Lower lobe of right lung (tissue), 2 donors: ENCODE measurements at places on chromosomes 11 and 22. TPM values are rescaled to one million over a fixed set of nuclear protein-coding genes. Genes with fewer than 3 reads are reported as not detected.

Gene NFAM1
- total RNA-seq: 21.8 TPM

Gene GCAT
- total RNA-seq: 7.1 TPM

DNA sequence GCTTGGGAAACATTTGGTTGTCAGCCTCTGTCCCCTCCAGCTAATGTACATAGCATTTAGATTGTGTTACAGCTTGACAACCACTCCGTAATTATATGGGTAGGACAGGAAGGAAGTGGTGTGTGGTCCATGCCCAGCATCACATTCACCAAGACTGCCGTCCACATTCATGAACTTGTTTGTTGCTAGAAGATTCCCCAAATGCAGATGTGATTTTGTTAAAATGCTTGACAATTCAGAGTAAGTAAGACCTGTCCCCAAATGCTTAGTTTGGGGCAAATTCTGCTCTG lies 1482.7 kb downstream of the TBC1D22A start:
- H3K27me3 ChIP-seq: no peaks in the 10 kb centered on the region

DNA sequence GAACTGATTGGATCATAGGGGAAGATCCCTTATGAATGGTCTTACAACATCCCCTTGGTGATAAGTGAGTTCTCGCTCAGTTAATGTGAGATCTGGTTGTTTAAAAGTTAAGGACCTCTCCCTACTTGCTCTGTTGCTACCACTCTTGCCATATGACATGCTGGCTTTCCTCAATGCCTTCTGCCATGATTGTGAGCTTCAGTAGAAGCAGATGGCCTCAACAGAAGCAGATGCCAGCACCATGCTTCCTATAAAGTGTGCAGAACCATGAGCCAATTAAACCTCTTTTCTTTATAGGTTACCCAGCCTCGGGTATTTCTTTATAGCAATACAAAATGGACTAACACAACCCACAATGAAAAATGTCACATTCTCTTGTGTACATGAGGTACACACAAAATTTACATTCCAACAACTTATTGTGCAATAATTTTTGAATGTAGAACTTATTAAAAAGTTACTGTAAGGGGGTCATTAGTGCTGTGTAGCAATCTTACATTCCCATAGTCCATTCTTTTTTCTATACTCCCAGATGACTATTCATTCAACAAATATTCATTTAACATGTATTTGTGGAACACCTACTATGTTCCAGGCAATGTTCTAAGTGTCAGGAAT lies 10.3 kb downstream of the CYP2R1 start:
- peaks cover 37% of the 10 kb centered on the region for H3K36me3 ChIP-seq
- no peaks in the 10 kb centered on the region for H3K4me1 ChIP-seq
- no peaks in the 10 kb centered on the region for H3K27me3 ChIP-seq
- DNase-seq: no peak

- H3K4me3 ChIP-seq: peak overlapping the region; percentile 63
- H3K4me1 ChIP-seq: peaks cover 45% of the 10 kb centered on the region
- H3K27ac ChIP-seq: peak overlapping the region; percentile 59
Observed at GRCh38 chr11:115501893-115502589, 2.2 kb downstream of the CADM1 start.
